ENCODE measurements at places on chromosomes 5 and 9.

GRCh38 chr9:739362-739761 lies 102.1 kb upstream of the DMRT1 start:
- no peak for DNase-seq

DNA sequence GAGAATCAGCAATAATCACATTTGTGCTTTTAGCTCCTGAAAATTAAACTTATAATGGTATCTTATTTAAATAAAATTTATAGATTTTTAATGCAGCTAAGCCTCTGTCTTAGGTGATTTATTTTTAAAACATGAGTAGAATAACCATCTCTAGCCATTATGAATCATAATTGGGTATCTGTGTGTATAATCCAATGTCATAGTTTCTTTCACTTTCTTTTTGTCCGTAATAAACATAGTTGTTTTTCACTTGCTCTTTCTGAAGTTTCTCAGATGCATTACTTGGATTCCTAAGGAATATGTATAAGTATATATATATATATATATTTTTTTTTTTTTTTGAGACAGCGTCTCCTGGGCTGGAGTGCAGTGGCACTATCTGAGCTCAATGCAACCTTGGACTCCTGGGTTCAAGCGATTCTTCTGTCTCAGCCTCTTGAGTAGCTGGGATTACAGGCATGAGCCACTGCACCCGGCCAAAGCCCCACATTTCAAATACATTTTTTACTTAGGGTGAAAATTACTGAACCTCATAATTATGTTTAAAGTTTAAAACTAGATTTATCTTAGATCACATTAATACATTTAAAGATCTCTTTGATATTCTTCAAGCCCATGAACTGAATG lies 377.1 kb downstream of the PRDM9 start:
- DNase-seq = no peak

GRCh38 chr5:122182491-122182921 lies 53.2 kb downstream of the ZNF474 start:
- DNase-seq = no peak

- no peak for DNase-seq
Observed at GRCh38 chr5:88725454-88725853, 157.5 kb downstream of the MEF2C start.

GRCh38 chr5:16980983-16981382 lies 44.9 kb upstream of the MYO10 start:
- DNase-seq = no peak

DNA sequence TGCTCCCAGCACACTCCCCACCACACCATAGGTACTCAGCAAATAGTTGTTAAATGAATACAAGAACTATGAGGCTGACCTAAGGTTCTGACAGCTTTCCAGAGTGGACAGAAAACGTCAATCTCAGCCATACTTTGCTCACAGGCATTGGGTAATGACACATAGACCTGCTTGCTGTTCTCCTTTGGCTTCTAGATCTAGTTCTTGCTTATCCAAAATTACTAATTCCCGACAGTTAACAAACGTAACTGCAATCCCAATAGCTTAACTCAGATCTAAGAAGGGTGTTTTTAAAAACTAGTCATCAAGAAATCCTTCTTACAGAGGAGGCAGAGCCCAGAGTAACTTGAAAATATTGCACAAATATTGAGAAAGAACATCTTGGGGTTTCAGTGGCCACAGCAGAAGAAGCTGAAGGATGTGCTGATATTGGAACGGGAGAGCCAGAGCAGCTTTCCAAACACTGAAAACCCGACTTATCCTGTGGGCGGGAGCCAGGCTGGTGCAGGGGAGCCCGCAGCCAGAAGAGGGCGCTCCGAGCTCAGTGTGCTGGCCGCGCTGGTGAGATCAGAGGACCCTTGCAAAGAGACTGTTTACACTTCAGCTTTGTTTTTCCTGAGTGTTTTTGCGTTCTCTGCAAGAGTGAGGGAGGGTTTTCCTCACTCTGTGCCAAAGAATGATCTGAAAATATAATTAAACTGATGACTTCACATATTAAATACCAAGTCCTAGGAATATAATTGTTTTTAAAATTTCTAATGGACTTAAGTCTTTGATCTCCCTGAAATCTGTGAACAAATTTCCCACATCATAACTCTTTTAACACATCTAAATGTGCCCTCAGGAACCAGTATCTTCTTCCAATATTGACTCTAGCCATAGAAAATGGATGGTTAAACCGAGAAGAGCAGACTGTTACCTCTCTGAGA lies 30.3 kb downstream of the FGF1 start:
- peak; percentile 51 for DNase-seq
